ENCODE measurements at places on chromosomes 16 and 17. TPM values are rescaled to one million over a fixed set of nuclear protein-coding genes. Genes with fewer than 3 reads are reported as not detected.

KRTAP4-6 gene
- not detected for total RNA-seq

EFNB3 gene
- 0.19 TPM for total RNA-seq

DNA sequence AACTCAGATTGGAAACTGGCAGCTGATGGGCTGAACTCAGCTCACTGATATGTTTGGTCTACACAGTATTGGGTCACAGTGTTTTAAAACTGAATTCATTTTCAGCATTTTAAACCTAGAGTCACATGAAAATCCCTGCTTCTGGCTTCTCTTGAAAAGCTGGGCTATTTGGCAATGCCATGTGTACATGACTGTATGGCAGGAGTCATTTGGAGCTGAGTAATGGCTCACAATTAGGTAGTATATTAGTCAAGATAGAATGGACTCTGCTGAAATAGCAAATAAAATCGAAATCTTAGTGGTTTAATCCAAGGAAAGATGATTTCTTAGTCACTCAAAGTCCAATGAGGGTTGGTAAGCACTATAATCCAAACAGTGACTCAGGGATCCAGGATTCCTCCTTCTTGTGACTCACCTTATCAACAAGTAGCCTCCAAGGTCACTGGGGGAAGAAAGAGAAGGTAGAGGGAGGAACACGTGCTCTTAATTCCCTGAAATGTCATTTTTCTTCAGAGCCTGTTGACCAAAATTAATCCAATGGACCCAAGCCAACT, 13.9 kb upstream of the PMP22 start:
- DNase-seq, result no peak

- no peak for DNase-seq
Observed at GRCh38 chr17:38617074-38617860, 11.5 kb upstream of the SRCIN1 start.

DNA sequence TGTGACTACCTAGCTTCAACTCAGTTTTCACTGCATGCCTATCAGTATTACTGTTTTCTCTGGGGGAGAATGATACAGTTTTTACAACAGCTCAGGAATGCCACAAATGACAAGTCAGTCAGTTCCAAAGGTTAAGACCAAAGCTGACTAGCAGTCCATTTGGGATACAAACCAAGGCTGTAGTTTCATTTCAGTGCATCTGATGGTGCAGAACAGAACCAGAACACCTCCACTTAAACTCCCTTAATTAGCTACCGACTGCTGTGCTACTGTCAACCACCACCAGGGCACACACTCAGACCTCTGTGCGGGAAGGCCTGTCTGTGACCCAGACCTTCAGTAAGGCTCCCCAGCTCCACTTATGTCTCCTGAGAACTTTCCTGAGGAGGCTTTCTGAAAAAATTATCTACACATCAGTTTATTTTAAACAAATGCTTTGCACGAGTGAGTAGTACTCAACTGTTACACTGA, 20.4 kb downstream of the NFE2L1 start:
- no peak for DNase-seq

DNA sequence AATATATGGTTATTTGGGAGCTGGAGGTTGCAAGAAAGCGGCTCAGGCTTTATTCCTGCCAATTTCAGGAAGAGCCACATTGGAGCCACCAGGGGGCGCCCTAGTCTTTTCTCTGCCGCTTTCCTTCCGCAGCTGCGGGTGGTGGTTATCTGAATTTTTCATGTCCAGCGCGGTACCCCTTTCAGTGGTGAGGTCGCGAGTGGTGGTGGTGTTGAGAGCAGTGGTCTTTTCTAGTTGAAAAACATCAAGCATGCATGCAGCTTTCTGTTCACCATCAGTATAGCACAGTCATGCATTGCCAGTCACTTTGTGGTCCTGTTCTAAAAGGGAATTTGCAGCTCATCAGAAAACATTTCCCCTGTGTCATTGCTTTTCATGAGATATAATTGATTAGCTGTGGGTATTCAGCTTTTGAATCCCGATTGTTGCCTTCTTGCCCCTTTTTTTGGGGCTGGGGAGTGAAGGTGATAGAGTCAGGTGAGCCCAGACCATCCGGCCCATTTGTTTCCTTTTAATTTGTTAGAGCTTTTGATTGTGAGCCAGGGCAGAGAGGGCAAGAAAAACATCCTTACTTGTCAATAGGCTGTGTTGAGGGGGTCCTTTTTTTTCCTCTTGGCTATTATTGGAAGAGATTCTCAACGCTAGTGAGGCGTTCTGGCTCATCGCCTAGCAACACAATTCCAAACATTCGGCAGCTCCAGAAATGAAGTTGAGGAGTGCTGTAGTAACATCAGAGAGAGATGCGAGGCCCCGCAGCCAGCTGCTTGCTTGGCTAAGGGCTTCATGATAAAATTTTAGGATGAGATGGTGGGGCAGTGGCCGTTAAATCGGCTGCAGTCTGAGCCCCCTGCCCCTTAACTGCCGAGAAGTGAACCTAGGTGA, 119.0 kb downstream of the SNX29 start:
- DNase-seq, result peak; percentile 78

DNA sequence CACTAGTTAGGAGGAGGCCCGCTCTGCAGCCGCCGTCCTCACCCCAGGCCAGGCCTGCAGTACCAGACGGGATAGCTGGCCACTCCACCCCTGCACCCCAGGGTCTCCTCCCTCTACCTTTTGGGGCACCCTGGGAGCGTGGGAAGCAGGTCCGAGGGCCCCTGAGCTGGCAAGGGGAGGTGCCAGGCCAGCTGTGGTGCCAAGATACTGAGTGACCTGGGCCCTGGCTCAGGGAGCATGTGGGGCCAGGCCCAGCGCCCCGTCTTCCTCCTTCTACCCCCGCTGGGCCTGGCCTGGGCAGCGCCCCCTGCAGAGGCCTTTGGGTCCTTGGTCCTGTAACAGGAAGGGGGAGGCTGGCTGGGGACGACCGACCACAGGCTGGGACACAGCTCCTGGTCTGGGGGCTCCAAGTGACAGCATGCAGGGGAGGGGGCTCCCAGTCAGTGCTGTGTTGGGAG, 13.0 kb downstream of the PAM16 start:
- no peak for DNase-seq

DNA sequence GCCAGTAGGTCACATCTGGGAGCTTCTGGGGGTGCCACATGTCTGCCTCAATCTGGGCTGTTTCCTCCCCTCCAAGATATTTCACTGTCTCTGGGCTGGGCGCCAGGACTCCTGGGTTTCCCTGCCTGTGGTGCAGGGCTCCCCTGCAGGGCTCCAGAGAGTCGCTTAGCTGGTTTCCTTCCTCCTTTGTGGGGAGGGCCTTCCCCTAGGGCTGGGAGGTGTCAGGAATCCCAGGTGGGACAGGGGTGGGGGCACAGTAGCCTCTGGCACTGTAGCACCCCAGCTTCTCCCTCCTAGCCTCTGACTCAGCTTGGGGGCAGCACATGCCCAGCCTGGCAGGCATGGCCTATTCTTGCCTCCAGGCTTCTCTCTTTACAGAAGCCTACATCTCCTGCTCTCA, 2.6 kb downstream of the RARA start:
- DNase-seq, result peak; percentile 77

GRCh38 chr17:83010206-83011200, 68.9 kb upstream of the METRNL start:
- no peak for DNase-seq

All from heart left ventricle (tissue), 16 donors.